ENCODE measurements at places on chromosomes 2 and 18.

DNA sequence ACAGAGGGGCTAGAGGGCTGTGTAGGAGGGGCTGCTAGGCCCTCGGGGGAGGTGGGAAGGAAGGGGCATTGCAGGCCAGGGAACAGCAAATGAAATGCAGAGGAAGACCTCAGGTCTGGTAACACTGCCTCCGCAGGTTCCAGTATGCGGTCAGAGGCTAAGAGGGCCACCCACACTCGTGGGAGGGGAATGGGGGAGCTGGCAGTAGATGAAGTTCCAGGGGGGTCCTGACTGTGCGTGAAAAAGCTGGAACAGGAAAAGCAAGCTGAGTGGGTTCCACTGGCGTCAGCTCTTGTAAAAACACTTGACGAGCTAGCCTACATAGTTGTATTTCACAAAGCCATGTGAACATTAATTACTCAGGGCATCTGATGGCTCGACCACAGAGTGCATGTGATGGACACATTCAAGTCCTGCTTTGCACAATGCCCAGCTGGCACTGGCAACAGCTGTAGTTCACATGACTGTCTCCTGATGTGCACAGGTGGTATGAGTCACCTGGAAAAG is 29.0 kb upstream of the PTPN4 start:
- no peak for DNase-seq

DNA sequence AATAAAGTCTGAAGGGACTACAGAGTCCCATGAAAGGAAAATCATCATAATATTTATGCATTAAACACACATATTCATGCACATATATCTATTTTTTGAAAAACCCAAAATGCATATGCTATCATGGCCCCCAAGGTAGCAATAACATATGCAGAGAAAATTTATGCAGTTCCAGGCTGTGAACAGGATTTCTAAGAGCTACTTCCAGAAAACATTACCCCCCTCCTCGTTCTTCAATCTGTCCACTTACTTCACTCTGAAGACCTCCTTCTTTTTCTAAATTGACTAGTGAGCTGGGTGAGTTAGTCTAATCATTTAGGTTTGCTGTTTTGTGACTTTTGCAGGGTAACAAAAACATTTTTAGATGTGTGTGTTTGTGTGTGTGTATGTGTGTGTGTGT is 376.4 kb upstream of the ZEB2 start:
- DNase-seq, result no peak

GRCh38 chr2:208099682-208100470 is 24.4 kb downstream of the CRYGD start:
- DNase-seq, result no peak

- DNase-seq, result no peak
Observed at GRCh38 chr2:147500229-147500628, 344.6 kb upstream of the ACVR2A start.

DNA sequence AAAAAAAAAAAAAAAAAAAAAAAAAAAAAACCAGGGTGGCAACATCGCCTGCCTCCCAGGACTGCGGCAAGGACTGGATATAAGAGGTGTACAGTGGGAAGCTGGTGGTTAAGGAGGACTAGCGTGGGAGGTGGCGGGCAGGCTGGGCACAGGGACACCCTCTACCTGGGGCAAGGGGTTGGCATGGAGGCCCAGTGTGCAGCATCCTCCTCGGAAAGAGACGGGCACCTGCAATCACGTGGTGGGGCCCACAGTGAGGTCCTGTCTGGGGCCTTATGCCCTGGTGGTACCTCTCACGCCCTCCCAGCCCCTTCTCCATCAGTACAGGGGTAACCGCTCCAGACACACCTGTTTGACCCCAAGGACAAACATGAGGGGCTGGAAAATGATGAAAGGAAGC is 27.9 kb downstream of the PXDN start:
- no peak for DNase-seq

GRCh38 chr18:58604311-58604710 is 24.6 kb downstream of the ALPK2 start:
- no peak for DNase-seq

Data from stimulated activated CD4-positive, alpha-beta T cell treated with anti-CD3 and anti-CD28 coated beads, Interleukin-4, amount 100 ng/mL, for 4 hours (primary cell).